ENCODE measurements at places on chromosomes 16 and 17.

GRCh38 chr16:31465788-31466370 is 6.1 kb upstream of the TGFB1I1 start:
- no peak for DNase-seq

DNA sequence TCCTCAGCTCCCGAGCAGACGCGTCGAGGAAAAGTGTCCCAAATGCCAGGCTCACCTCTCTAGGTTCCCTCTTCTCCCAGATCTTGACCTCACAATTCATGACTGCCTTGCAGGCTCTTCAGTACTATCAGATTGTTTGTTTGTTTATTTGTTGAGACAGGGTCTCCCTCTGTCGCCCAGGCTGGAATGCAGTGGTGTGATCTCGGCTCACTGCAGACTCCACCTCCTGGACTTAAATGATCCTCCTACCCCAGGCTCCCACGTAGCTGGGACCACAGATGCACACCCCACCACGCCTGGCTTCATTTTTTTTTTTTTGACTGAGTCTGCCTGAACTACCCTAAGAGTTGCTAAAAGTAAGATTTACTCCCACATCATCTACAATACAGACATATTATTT is 15.9 kb downstream of the TMEM235 start:
- no peak for DNase-seq

DNA sequence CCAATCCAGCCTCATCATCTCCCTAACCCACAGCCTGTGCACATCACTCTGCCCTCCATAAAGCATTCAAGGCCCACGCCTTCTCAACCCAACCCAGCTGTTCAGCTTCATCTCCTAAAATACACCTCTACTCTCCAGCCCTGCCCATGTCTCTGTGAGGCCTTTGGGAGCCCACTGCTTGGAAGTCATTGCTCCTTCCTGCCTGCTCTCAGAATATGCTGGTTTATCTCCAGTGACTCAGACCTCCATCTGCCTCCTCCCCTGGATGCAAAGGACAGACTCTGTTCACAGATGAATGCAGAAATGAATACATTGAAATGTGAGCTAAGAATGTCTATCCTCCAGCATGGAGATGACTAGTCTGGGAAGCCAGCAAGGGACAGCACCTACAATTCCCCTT is 19.0 kb downstream of the KCNG4 start:
- DNase-seq: no peak

GRCh38 chr16:20074099-20074991 is 655 bp upstream of the GPR139 start:
- no peak for DNase-seq

DNA sequence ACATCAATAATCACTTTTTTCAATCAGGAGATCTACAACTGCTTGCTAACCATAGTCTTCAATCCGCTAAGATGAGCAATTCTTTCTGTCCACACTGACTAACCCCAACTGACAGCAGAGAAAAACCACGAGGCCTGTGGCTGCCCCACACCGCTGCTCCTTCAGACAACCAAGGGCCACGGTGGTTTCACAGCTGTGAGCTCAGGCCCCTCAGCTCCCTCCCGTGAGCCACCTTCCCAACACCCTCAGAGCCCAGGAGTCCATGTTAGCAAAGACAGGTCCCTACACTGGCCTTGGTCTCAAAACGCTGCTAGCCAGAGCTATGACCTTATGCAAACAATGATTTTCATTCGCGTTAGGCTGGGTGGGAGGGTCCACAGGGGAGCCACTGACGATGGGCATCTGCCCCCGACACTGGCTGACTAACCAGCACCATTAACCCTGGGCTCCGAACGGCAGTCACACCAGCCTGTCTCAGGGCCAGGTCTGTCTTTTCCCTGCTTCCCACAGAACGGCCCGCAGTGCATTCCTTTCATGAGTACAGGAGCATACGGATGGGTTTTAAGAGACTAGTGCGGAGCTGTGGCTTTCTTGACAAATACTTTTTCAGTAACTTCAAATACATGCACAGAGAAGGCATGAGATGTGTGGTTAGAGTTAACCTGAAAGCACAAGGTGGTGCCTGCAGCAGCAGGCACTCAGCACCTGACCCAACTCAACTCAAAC is 67.3 kb downstream of the ANKRD11 start:
- peak; percentile 33 for DNase-seq

GRCh38 chr17:39231591-39232551 is 6.1 kb upstream of the STAC2 start:
- peak; percentile 34 for DNase-seq

- no peak for DNase-seq
Observed at GRCh38 chr16:947255-947921, 23.4 kb downstream of the LMF1 start.

- DNase-seq: peak; percentile 42
Observed at GRCh38 chr17:74671031-74671771, 41.5 kb downstream of the CD300LF start.

DNA sequence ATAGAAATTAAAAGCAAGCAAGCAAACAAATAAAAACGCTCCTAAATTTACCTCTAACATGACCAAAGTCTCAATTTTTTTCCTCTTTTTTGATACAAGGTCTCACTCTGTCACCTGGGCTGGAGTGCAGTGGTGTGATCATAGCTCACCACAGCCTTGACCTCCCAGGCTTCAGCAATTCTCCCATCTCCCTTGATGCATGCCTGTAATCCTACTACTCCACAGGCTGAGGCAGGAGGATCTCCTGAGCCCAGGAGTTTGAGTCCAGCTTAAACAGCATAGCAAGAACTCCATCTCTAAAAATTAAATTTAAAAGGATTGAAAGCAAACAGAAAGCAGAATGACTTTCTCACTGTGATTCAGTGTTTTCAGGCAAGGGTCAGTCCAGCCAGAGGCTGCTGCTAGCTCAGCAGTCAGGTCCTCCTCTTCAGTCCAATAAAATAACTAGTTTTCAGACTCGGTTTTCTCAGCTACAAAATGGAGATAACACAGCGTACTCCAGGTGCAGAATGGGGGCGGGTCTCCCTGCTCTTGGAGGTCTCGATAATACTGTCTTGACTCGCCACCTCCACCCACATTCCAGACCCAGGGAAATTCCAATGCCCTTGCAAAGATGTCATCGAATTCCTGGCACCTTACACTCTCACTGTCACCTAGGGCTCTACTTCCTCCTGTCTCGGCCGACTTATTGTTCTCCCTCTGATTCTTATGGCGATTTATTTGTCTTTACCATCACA is 20.7 kb upstream of the MRTFB start:
- DNase-seq: no peak

DNA sequence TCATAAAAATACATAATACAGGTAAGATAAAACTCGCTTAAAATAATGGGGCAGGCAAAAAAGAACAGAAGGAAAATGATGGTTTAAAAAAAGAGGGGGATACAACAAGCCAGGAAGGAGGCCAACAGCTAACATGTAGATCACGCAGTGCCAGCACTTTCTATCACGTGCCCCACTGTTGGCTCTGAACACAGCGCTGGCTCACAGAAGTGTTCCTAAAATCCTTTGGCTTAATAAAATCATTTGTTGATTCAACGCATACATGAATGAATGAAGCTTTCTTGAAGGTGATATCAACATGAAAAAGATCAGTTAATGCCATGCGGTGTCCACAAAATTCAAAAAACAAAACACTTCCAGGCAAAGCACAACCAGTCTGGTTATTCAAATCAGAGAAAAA is 8.5 kb downstream of the ITGAE start:
- no peak for DNase-seq

GRCh38 chr17:77513045-77513444 is 372.3 kb downstream of the SEC14L1 start:
- no peak for DNase-seq

DNA sequence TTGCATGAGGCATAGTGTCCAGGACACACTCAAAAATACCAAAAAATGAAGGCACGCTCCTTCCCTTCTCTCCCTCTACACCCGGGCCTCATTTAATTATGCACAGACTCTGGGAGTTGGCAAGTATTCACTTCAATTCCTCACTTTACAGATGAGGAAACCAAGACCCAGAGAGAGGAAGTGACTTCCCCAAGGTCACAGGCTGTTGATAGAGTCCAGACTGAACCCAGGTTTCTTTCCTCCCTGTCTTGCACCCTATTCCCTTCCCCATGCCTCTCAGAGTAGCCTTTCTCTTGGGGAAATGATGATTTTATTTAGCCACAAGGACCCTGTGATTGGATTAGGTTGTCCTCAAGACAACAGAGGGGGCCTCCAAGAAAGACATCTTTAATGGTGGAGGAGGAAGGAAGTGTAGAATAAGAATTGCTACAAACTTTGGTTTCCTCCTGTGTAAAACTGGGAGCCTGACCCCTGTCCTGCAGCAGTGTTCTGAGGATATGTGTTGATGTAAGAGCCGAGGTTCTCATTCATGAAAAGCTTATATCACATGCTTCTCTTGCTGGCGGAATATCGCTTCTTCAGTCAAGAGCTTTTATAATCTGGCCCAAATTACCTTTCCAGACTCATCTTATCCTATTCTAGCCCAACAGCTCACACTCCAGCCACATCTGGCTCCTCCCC is 48.8 kb upstream of the SIAH1 start:
- DNase-seq: no peak

- no peak for DNase-seq
Observed at GRCh38 chr16:85286951-85287814, 174.9 kb upstream of the CIBAR2 start.

DNA sequence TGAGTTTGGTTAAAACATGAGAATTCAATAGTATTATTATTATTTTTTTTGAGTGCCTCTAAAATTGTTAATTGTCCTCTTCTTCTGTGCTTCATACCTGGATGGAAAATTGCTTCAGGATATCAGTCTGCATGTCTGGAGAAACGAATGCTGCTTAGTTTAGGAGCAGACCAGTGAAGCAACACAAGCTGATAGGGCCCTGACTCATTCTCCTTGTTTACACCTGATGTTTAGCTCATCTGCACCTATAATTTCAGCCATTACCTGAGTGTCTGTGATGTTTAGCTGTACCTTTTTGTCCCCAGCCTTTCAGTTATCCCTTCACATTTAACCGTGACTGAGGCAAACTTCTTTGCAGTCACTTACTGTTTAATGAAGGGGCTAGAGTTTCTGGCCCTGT is 14.8 kb downstream of the SNTB2 start:
- no peak for DNase-seq

DNA sequence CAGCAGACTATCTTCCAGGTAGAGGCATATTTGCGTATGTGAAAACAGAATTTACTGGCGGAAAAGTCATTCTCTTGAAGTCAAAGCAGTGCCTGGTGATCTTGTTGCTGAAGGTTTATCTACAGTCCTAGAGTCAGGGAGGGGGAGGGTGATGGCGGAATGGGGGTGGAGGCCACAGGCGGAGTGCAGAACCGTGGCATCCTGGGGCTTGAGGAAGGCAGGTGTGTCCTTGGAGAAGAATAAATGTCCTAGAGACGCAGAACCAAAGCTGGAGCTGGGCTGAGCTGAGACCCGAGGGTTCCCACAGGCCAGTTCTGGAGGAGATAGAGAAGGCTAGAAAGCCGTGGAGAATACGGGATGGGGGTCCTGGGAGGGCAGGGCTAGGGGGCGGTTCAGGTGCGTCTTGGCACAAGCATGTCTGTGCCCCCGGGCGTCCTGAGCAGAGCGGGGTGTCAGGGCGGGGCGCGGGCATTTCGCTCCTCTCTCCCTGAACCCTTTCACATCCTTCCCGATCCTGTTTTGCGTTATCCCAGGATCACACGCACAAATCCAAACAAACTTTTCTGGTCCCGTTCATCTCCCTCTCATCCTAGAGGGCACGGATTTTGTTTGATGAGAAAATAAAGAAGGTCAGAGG is 76.9 kb upstream of the CREBBP start:
- no peak for DNase-seq

All from activated T-cell treated with anti-CD3 and anti-CD28 coated beads for 4 hours (primary cell).